Hepatocyte (in vitro differentiated cells): ENCODE measurements at places on chromosomes 4 and X. TPM values are rescaled to one million over a fixed set of nuclear protein-coding genes. Genes with fewer than 3 reads are reported as not detected.

- DNase-seq = no peak
These were observed 8.1 kb downstream of the ACSL1 start for GRCh38 chr4:184817494-184818215.

- no peak for DNase-seq
These were observed 1.4 kb upstream of the SMR3A start for GRCh38 chr4:70359115-70359661.

HELT gene
- polyA plus RNA-seq = not detected in 2 replicates

PNMA5 gene
- polyA plus RNA-seq = not detected in 2 replicates

L1CAM gene
- polyA plus RNA-seq = 0.40 and 0.69 TPM in 2 replicates

DNA sequence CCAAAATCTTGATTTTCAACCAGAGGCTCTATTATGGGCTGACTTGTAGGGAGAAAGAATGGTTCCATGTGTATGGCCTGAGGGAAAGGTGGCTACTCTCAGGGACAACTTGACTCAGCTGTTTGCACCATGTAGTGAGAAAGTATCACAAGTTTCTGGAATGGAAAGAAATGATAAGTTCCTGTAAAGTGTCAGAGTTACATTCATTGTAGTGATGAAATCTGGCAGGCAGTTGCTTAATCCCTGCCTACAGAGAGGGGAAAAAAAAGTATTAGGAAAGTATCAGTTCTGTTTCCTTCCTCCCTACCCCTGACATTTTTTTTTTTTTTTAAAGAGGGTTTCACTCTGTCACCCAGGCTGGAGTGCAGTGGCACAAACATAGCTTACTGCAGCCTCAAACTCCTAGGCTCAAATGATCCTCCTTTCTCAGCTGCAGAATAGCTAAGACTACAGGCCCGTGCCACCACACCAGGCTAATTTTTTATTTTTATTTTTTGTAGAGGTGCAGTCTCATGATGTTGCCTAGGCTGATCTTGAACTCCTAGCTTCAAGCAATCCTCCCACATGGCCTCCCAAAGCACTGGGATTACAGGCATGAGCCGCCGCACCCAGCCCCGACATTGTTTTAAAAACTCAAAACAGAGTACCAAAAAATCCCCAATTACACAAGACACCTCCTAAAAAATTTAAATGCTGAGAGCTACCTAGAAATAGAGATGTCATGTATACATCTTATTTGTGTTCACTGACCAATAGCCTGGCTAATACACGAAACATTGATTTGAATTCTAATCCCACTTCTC, 4.8 kb upstream of the FBXL5 start:
- DNase-seq = peak; percentile 32

- DNase-seq = peak; percentile 33
These were observed 1587.9 kb upstream of the ADGRL3 start for GRCh38 chr4:59612235-59612634.

GRCh38 chrX:150446151-150446550, 83.0 kb downstream of the MAMLD1 start:
- no peak for DNase-seq

GRCh38 chrX:2928583-2929434, at the start of gene ARSD:
TSS of gene ARSD (minus strand) at chrX:2929339. CDS start at chrX:2929275, 64 bp downstream.
- DNase-seq = peak; percentile 98

DNA sequence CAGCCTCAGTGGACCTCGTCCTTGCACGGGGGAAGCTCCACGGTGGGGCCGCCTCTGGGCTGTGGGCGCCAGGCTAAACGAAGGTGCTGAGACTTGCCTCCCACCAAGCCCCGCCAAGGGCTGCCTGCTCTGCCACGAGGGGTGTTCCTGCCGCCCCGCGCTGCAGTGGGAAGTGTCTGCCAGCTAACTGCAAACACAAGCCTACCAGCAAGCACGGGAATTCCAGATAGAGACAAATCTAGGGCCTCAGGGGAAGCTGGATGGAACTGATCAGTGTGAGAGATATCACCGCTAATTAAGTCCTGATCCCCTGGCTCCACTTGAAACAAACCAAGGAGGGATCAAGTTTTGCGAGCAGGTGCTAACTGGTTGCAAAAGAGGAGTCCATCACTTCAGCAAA, 181.6 kb upstream of the LEF1 start:
- no peak for DNase-seq

GRCh38 chrX:78555401-78555980, 103.6 kb downstream of the RTL3 start:
- no peak for DNase-seq

GRCh38 chr4:1539859-1540600, 133.8 kb upstream of the NKX1-1 start:
- DNase-seq = no peak

DNA sequence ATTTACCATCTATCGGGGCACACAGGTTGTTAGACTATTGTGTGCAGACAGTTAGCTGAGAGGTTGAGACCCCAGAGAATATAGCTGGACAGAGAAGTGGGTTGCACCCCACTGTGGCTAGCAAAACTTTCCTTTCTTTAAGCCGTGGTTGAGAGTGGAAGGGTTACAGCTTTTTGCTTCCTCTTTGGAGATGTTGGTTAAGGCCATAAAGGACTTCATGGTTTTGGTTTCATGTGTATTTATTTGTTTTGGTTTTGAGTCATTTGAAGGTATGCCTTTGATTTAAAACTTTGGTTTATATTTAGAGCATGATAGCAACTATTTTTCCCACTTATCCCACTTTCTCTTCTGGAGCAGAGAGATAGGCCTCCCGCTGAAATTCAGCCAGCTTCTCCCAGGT, 274.3 kb upstream of the IL1RAPL1 start:
- no peak for DNase-seq

RXFP1 gene
- not detected in 2 replicates for polyA plus RNA-seq

PLS3 gene
- polyA plus RNA-seq = 244 and 277 TPM in 2 replicates

DNA sequence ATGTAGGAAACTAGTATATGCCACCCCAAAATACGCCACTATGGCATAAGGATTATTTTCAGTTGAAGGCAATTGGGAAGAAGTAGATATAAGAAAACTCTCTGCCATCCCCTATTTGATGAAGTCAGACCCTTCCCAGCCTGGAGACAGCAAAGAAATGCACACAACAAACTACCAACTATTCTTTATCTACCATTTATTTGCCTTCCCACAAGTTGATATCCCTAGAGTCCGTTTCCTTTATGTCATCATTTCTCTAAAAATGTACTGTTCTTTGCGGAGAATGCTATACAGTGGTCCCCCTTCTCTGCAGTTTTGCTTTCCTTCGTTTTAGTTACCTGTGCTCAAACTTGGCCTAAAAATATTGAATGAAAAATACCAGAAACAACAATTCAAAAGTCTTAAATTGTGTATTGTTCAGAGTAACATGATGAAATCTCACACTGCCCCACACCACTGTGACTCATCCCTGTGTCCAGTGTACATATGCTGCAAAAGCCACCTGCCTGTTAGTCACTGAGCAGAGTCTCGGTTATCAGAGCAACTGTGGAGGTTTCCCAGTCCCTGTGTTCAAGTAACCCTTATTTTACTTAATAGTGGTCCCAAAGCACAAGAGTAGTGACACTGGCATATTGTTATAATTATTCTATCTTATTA, 152.3 kb downstream of the WDFY3 start:
- DNase-seq = peak; percentile 74

- DNase-seq = no peak
These were observed 41.2 kb downstream of the AMOT start for GRCh38 chrX:112799425-112799824.

- no peak for DNase-seq
These were observed 3.4 kb upstream of the CYBB start for GRCh38 chrX:37776283-37776986.

CXCL9 gene
- not detected in 2 replicates for polyA plus RNA-seq

- no peak for DNase-seq
These were observed 127.0 kb upstream of the GATB start for GRCh38 chr4:151887816-151888180.

- DNase-seq = peak; percentile 6
These were observed 663.2 kb upstream of the INTU start for GRCh38 chr4:126969360-126970235.

- peak; percentile 7 for DNase-seq
These were observed 466.3 kb upstream of the ACTRT1 start for GRCh38 chrX:128518508-128518907.

GRCh38 chrX:148385471-148385870, 114.9 kb upstream of the AFF2 start:
- DNase-seq = no peak

DNA sequence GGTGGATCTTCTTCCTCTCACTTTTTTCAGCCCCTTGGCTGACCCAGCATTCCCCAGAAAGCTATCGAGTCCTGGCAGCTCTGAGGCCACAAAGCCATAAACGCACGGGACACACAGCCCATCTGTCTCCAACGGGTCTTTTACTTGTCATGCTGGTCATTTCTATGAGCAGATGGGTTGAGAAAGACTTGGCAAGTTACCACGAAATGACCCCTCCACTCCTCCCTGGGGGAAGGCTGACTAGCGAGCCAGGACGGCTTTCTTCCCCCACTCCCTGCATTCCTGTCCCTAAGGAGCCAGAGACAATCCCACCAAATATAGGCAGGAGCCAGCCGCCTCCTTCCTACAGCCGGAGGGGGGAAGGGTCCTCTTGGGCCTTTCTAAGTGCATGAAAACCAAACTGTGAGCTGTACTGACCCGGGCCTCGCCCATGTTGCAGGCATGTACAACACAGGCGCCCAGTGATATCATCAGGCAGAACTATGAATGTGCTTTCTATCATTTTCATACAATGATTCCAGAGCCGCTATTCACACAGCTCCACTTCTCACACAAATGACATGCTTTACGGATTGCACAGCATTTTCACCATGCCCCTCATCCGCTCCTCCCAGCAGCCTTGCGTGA, 28.6 kb downstream of the AFAP1 start:
- peak; percentile 59 for DNase-seq

DNA sequence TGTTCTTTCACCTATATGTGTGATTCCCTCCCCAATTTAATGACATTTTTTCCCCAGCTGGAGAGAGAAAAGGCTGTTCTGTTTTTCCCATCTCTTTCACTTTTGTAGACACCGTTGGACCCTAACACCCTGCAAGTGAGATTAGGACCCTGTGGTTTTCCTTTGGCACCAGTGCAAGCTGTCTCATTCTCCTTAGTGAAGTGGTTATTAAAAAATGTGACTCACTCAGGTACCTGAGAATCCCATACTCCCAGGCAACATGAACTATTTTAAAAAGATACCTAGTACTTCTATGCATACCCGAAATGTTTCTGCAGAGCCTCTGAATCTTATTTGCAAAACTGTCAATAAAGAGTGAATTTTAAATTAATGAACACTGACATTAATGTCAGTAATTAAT, 175.7 kb upstream of the TBC1D9 start:
- no peak for DNase-seq

DNA sequence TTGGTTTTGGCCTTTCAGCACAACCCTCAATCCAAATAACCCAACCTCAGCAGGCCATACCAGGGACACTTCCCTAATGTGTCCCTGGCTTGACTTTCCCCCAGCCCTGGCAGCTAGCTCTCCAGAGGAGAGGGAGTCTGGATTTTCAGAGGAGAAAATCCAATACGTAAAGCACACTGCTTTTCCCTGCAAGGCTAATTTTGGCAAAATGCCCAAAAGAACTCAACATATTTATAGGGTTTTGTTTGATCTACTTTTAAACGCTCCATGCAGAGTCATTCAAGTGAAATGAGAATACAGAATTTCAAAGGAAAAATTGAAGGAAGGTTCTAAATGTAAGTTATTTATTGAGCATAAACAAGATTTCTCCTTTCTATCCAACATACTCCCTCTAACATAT, 167.2 kb downstream of the SH3KBP1 start:
- peak; percentile 22 for DNase-seq

DNA sequence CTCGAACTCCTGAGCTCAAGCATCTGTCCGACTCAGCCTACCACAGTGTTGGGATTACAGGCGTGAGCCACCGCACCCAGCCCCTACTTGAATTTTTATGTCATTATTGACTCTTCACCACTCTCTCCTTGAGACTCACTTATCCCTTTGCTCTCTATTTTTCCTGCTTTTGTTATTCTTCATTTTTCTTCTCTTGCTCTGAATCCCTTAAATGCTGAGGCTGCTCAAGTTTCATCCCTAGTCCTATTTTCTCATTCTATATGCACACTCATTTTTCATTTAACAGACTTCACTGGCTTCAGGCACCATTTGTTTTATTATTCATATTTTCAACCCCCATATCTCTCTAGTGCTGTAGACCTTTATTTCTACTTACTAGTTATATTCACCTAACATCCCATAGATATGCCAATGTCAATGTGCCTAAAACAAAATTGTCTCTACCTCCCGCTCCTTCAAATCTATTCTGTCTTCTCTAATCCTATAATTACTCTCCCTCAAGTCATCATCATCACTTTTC, 85.7 kb downstream of the APOOL start:
- DNase-seq = no peak

- no peak for DNase-seq
These were observed 91.6 kb downstream of the WFS1 start for GRCh38 chr4:6361076-6361784.

DNA sequence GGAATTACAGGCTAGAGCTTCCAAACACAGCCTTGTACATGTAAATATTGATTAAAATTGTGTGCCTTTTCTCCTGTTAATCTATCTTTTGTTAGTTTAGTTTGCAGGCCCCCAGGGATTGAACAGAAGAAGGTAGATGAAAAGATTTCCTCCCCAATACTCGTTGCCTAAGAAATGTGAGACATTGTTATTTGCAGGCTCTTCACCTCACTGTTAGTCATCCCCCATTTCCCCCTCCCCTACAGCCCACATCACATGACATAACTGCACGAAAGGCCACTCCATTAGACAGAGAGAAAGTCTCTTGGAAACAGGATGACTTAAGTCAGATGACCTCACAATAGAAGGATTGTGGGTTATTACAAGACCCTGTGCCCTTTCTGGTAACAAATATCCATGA, 13.3 kb upstream of the MID1 start:
- peak; percentile 54 for DNase-seq

GPRASP1 gene
- polyA plus RNA-seq = 1.9 and 3.3 TPM in 2 replicates

- DNase-seq = no peak
These were observed 149.4 kb downstream of the APBB2 start for GRCh38 chr4:41064953-41065352.

DNA sequence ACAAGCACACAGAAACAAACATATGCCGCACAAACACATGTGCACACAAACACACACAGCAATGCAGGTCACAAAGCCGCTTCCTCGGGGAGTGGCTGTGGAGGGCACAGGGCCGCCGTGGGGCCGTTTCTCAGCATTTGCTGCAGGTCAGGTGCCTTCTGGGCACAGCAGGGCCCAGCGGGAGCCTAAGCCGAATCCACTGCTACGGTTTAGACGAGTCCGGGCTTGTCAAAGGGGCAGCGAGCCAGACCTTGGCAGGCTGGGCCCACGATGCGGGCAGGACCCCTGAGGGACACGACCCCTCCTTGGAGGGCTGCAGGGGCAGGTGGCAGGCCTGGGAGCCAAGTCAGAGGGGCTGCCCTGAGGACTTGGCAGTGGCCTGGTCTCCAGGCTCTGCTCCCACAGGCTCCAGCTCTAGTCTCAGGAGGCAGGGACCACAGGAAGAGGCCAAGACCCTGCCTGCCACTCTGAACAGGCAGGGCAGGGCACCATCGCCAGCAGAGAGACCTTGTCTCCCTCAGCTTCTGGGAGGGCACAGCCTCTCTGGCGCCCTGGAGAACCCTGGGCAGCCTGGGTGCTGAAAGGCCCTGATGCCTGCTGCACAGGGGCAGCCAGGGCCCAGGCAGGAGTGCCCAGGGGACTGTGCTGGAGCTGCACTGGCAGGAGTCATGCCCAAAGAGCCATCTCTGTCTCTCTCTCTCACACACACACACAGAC, 5.5 kb upstream of the ATP2B3 start:
- no peak for DNase-seq

- DNase-seq = no peak
These were observed 86.2 kb upstream of the HPRT1 start for GRCh38 chrX:134373736-134374135.

POU3F4 gene
- polyA plus RNA-seq = 0.40 TPM in 1 of 2 replicates, not detected in the other
